ENCODE measurements at places on chromosomes 2 and 18. TPM values are rescaled to one million over a fixed set of nuclear protein-coding genes. Genes with fewer than 3 reads are reported as not detected.

CLEC4F gene
- 0.71 TPM for total RNA-seq

DNA sequence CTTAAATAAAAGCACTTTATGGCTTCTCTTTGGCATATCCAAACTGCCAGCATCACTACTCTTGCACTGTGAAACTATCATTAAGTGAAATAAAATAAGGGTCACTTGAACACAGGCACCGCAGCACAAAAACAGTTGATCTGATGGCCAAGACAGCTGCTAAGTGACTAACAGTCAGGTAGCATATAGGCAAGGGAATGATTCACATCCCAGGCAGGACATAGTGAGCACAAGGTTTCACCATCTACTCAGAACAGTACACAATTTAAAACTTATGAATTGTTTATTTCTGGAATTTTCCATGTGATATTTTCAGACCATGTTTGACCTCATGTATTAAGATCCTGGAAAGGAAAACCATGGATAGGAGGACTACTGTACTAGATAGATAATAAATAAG lies 214.2 kb downstream of the MREG start:
- DNase-seq = no peak
- no peaks in the 10 kb centered on the region for H3K36me3 ChIP-seq
- peaks cover 19% of the 10 kb centered on the region for H3K4me1 ChIP-seq
- H3K27ac ChIP-seq = no peak overlapping the region
- no peak overlapping the region for H3K4me3 ChIP-seq

DCDC2C gene
- total RNA-seq = not detected

GRCh38 chr2:152483276-152484063 lies 148.5 kb downstream of the FMNL2 start:
- H3K4me3 ChIP-seq = no peak overlapping the region
- no peaks in the 10 kb centered on the region for H3K27me3 ChIP-seq
- H3K36me3 ChIP-seq = no peaks in the 10 kb centered on the region
- H3K4me1 ChIP-seq = peaks cover 33% of the 10 kb centered on the region
- DNase-seq = no peak
- no peak overlapping the region for H3K27ac ChIP-seq

GRCh38 chr2:209977386-209978239 lies 24.8 kb upstream of the RPE start:
- H3K27ac ChIP-seq = no peak overlapping the region
- H3K4me1 ChIP-seq = no peaks in the 10 kb centered on the region
- no peaks in the 10 kb centered on the region for H3K36me3 ChIP-seq
- H3K4me3 ChIP-seq = no peak overlapping the region

GRCh38 chr2:239143858-239144712 lies 256.7 kb downstream of the HDAC4 start:
- H3K4me1 ChIP-seq = no peaks in the 10 kb centered on the region
- H3K36me3 ChIP-seq = peaks cover 77% of the 10 kb centered on the region
- no peaks in the 10 kb centered on the region for H3K27me3 ChIP-seq
- H3K27ac ChIP-seq = no peak overlapping the region

DNA sequence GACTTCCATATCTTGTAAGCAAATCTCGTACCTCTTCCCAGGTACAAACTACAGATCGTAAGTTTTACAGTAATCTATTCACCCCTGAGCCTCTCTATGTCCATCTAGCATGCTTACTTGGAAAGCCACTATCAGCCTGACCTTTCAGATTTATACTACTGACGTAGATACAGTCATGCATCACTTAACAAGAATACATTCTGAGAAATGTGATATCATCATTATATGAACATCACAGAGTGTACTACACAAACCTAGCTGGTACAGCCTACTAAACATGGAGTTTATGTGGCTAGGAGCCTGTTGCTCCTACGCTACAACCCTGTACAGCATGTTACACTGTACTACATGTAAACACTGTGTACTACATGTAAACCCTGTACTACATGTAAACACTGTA lies 293.2 kb upstream of the ZNF804A start:
- no peaks in the 10 kb centered on the region for H3K27me3 ChIP-seq
- H3K4me3 ChIP-seq = no peak overlapping the region
